ENCODE measurements at places on chromosomes 2 and 18.

GRCh38 chr18:73924307-73924706 is 223.3 kb downstream of the FBXO15 start:
- no peak for DNase-seq

DNA sequence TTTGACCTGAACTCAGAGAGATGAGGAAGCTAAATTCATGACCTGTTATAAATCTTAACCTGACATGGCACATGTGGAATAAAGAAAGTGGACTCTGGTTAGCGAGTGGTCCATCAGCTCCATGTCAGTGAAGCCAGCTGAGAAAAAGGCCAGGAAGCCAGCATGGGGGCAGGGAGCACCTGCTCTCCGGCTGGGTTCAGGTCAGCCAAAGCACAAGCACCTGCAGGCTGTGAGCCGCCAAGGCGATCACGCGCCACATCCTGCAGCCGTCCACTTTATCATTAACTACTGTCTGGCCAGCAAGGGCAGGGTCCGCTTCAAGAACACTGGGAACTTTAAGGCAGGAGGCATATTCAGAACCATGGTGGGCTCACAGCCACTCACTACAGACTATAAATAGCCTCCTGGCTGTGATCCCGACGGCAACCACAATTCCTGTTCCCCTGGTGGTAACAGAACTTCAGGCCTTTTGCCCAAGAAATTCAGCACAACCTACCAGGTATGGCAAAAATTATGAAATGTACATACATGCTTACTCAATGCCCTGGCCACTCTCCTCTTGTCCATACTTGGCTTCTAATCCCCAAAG is 35.5 kb downstream of the ACVR1 start:
- no peak for DNase-seq

- DNase-seq, result no peak
These were observed 260.9 kb downstream of the LPIN1 start for GRCh38 chr2:12007282-12007681.

- DNase-seq, result peak; percentile 37
These were observed 533 bp downstream of the CXCR4 start for GRCh38 chr2:136117391-136117841.

DNA sequence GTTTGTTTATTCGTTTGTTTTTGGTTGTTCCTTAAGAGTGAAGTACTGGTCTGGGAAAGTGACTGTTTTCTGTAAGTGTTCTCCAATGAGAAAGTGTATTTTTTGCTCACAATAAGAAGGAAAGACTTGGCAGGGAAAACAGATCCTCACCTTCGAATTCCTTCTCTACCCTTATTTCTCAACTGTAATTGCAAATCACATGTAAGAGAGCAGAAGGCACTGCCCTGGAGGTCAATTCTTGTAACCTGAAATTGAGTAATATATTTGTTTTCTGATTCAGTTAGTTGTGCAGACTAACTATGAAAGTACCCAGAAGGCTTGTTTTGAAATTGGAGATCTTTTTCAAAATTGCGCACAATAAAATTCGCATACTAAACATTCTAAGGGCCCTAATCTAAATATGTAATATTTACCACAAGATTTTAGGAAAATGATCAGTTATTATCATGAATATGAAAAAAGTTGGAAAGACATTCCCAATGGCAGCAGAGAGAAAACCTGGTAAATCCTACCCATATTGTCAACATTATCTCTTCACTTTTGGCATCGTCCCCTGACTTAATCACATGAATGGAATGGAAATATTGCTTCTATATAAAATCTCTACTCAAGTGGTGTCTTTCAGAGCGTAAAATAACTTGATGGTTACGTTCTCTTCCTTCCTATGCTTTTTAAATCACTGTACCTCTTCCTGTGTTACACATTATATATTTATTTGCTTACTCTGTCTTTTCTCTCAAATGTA is 24.1 kb downstream of the TFPI start:
- DNase-seq, result no peak

DNA sequence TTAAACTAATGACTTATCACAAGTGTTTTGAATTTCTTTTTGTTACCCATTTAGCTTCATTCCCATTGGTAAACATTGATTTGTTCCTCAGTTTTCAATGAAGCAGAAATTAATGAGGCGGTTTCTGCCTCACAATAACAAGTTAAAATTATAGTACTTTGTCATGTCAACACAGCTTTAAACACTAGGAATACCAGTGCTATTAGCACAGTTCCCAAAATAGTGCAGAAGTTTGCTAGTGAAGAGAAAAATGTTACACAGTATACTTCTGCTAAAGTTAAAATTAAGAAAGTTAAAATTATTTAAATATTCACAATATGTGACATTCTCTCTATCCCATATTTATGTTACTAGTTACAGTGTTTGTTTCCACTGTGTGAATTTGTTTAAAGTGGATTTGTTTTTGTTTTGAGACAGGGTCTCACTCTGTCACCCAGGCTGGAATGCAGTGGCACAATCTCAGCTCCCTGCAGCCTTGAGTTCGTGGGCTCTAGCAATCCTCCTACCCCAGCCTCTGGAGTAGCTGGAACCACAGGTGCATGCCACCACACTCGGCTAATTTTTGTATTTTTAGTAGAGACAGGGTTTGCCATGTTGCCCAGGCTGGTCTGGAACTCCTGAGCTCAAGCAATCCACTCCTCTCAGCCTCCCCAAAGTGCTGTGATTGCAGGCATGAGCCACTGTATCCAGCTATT is 3.8 kb upstream of the CHN1 start:
- DNase-seq, result no peak

GRCh38 chr2:2182551-2183071 is 148.5 kb downstream of the MYT1L start:
- no peak for DNase-seq

DNA sequence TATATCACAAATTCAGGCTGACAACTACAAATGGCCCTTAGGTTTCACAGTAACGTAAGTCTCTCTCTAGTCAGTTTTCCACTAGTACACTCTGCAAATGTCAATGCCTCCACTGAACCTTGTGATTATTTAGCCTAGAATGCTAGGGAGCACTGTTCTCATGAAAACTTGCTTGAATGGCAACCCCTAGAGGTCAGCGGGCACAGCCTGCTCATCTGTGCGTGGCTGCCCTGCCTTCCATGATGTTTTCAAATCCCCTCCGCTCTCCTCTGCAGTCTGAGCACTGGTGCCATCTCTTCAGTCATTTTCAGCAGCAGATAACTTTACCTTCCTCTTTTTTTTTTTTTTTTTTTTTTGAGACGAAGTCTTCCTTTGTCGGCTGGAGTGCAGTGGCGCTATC is 84.1 kb upstream of the GULP1 start:
- DNase-seq, result no peak

DNA sequence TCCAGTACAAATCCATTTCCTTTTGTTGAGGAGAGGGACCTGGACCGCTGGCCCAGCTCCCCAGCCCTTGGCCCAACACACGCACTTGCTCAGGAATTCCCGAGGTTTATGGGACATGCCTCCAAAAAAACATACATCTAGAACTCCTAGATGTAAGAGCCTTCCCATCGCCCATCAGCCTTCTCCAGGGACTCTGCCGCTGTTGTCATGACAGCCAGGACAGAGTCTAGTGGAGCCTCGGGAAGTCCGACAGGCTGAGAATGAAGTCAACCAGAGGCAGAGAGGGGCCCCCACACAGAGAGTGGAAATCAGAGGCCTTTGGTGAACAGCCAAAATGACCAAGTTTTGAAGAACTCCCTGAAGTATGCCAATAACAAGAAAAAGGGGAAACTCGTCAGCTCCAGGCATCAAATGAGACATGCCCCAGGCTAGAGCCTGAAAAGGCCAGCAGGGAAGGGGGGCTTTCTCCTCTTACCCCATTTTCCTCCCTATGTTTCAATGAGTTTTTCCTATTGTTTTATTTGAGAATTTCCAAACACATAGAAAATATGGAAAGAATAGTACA is 43.2 kb upstream of the CAB39 start:
- DNase-seq, result no peak

- no peak for DNase-seq
These were observed 32.4 kb downstream of the INPP4A start for GRCh38 chr2:98477036-98477435.

- DNase-seq, result no peak
These were observed 235.5 kb downstream of the MYT1L start for GRCh38 chr2:2095360-2096093.

GRCh38 chr2:81077396-81077795 is 772.8 kb upstream of the LRRTM1 start:
- no peak for DNase-seq
